ENCODE measurements at places on chromosomes 12 and 14.

GRCh38 chr14:74567646-74568379 is 44.2 kb downstream of the LTBP2 start:
- no peak for DNase-seq

GRCh38 chr12:81150382-81150781 is 72.5 kb downstream of the ACSS3 start:
- no peak for DNase-seq

- DNase-seq, result no peak
Measured at GRCh38 chr14:73241481-73242165, 4.3 kb downstream of the PAPLN start.

DNA sequence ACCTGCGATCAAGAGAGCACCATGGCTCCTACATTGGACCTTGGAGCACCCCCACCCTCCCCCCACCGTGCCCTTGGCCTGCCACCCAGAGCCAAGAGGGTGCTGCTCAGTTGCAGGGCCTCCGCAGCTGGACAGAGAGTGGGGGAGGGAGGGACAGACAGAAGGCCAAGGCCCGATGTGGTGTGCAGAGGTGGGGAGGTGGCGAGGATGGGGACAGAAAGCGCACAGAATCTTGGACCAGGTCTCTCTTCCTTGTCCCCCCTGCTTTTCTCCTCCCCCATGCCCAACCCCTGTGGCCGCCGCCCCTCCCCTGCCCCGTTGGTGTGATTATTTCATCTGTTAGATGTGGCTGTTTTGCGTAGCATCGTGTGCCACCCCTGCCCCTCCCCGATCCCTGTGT is 1.8 kb upstream of the RNU7-1 start:
- DNase-seq, result no peak

- DNase-seq, result no peak
Measured at GRCh38 chr12:106042037-106042436, 96.7 kb downstream of the NUAK1 start.

- no peak for DNase-seq
Measured at GRCh38 chr14:67569651-67570290, 30.3 kb downstream of the PIGH start.

GRCh38 chr14:93011650-93012325 is 88.8 kb downstream of the CHGA start:
- DNase-seq, result no peak

DNA sequence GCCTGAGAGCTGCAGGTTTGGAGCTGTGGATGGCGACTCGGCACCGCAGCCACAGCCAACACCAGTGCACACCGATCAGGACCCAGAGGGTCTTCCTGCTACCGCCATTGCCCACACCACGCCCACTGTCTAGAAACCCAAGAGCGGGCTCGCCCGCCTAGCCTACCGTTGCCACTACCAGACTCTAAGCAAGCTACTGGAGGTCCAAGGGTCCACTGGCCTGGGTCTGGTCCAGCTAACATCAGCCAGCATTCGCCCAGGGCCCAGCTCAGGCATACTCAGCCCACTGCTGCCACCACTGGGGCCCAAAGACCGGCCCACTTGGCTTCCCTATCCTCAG is 30.5 kb upstream of the MON2 start:
- DNase-seq, result no peak

DNA sequence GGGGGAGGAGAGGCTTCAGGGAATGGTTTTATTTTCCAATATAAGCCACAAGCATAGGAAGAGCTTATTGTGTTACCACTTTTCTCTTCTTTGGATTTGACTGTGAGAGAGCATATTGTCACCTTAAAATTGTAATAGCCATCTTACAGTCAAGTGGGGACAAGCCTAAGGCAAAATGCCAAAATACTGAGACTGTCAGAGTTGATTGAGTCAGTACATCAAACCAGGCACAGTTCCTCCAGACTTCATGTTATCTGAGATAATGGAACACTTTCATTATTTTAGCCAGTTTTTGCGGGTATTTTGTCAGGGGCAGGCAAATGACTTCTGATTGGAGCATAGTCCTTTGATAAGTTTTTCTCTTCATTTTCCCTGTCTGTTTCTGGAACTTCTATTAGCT is 19.5 kb upstream of the NUBPL start:
- DNase-seq, result no peak

DNA sequence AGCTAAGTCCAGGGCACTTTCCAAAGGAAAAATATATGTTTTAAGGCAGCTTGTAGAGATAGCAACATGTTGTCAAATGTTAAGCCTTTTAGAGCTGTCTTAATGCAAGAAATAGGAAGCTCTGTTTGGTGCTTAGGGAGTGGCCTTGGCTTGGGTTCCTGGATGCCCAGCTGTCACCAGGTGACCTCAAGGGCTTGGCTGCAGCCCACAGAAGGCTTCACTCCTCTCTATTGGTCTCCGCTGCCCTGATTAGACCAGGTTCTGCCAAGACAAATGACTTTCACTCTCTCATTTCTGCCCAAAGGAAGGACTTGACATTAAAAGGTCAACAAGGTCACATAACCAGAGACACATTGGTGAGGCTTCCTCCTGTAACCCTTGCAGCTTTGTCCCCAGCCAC is 76.8 kb downstream of the WSCD2 start:
- DNase-seq, result no peak

DNA sequence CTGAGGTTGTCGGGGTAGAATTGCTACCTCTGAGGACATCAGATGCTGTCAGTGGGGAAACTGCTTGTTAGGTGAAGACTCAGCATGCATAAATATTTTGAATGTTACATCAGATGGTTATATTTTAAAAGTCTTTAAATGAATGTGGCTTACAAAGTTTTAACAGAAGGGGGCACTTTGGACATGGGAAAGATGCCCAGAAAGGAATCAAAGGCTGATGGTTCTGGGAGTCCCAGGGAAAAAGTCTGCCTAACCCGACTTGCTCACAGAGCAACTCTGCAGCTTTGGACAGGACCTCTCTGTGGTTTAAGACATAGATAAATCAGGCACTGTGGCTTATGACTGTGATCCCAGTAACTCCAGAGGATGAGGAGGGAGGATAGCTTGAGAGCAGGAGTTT is 474.9 kb downstream of the ATP23 start:
- DNase-seq, result no peak

- DNase-seq, result no peak
Measured at GRCh38 chr14:78673845-78674244, 503.7 kb downstream of the NRXN3 start.

GRCh38 chr12:68805592-68806120 is 2.3 kb upstream of the MDM2 start:
- no peak for DNase-seq

All from T-helper 22 cell (primary cell).